Activated CD4-positive, alpha-beta T cell treated with anti-CD3 and anti-CD28 coated beads for 48 hours (primary cell): ENCODE measurements at places on chromosomes 4 and X.

DNA sequence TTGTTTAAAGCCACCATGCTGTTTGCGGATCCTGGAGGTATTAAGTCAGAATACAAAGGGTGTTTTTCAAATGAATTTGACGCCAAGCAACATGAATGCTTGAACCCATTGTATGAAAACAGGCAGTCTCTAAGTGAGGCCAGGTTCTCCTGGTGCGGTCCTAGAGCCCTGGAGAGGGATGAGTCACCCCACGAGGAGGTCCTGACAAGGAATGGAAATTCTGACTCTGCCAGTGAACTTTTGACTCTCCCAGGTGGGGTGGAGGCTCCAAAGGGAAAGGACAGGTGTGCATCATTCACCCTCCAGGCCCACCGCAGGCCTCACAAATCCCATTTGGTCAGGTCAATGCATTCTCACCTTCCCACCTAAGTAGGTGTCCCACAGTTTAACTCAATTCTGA, 1.5 kb downstream of the TRIM2 start:
- DNase-seq: peak; percentile 60

- DNase-seq: no peak
These were observed 2.8 kb downstream of the PSAPL1 start for GRCh38 chr4:7431696-7432530.

DNA sequence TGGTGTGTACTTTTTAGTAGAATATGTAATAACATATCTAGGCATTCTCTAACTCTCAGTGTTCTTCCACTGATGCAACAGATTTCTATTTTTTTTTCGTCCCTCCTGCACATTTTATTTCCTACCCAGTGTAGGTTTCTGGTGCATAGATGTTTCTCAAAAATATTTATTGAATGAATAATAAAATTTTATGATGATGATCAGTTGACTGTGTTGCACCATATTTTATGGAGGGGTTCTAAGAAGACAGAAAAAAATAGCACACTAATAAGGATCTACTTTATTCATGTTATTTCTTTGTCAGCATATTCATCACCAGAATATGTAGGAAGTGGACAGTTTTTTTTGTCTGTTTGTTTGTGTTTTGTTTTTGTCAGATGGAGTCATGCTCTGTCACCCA, 2529.3 kb downstream of the ARAP2 start:
- no peak for DNase-seq

DNA sequence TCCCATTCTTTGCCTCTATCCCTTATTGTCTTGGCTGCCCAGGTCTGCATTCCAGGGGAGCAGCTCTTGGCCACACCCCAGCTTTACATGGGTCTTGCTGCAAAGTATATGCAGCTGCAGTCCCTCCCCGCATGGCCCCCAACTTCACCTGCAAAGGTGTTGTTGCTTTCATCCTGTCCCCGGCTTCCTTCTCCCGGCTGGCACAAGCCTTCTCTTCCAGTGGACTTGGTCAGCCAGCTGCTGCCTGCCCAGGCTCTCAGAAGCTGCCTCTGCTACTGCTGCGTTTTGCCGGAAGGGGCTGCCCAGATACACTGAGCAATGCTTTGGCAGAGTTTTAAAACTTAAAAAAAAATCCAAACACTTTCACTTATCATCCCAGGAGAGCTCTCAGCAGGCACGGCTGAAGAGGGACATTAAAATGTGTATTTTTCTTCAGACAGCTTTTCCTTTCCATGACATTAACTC, 121.2 kb upstream of the PDLIM3 start:
- no peak for DNase-seq

- DNase-seq: no peak
These were observed 821 bp downstream of the CXCL8 start for GRCh38 chr4:73741031-73741749.

DNA sequence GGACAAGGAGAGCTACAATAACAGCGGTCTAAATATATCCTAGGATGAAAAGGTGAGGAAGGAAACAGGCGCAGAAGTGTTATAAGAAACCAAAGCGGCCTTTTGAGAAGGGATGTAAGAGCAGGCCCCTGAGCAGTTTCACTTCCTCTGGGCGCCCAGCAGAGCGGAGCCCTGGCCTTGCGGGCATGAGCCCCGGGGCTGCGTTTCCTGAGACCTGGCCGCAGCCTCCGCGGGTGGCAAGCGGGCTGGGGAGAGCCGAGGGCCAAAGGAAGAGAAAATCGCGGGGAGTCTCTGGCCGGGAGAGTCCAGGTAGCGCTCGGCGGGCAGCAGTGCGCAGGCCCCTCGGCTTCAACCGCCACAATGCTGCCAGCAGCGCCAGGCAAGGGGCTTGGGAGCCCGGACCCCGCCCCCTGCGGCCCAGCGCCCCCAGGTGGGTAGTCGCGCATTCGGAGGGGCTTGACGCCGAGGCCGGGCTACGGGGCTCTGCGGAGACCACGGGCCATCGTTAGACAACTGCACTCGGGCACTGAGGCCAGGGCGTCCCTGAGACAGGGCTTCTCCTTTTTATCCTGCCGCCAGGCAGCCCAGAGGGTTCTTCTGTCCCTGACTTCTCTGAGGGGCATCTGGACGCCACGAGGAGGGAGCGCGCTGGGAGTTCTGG, at the start of gene BANK1:
BANK1 (plus strand) TSS at position 210 of the 661 bp plus-strand sequence; CDS start at position 361, 151 bp downstream.
- peak; percentile 26 for DNase-seq

DNA sequence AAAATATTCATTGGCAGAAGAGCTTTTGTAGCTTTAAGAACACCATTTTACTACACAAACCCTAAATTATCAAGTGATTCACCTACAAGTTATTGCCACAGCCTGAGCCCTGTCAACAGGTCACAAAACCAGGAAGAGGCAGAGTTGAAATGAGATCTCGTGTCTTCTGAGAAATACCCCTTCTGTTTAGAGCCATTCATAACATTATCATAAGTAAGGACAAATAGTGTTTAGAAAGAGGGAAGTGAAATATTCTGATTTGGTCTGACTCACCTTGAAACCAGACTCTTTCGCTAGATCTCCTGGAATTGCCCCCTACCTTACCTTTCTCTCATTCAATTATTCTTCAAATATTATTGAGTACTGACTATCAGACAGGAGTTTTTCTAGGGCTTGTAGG, 5.9 kb downstream of the ETDB start:
- no peak for DNase-seq

GRCh38 chrX:57177070-57177469, 39.9 kb upstream of the SPIN2A start:
- DNase-seq: no peak

DNA sequence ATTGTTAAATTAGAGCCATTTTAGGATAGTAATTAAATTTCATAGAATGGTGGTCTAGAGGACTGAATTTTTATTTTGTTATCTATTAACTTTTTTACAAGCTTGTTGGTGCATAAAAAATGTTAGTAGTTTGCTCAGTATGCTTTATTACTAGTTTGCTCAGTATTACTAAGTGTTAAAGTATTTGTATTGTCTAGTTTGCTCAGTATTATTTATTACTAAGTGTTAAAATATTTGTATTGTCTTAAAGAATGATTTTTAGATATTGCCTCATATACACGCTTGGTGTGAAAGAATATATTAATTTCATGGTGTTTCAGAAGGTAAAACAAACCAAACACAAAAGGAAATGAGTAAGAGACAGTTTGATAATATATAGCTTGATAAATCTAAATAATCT, 268.4 kb upstream of the MAGEB18 start:
- no peak for DNase-seq

- no peak for DNase-seq
These were observed 5.4 kb upstream of the ACE2 start for GRCh38 chrX:15606136-15606535.

DNA sequence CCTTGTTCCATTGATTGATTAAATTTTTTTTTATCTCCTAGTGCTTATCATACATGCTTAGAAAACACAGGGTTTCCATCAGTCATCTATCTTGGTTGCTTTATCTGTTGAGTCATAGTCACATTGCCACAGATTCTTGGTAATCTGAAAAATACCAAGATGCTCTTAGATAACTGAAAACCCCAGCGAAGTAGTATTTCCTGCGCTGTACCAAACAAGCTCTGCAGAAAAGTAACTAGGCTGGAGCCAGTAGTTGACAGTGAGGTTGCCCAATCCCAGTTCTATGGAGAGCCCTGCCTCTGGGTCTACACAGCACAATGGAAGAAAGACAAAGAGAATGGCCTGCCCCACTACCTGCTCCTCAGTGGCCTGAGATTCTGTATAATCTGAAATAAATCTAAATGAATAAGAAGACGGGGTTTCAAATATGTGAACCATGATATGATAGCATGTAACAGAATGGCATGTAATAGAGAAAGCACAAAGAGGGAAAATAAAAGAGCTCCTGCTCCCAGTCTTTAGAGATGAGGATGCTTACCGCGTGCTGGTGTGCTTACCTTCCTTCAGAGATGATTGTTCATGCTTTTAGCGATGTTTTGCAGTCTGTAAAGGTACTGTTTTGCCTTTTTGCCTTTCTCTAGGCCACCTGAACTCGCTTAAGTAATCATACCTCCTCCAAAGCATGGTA, 55.3 kb upstream of the RAPGEF2 start:
- no peak for DNase-seq

DNA sequence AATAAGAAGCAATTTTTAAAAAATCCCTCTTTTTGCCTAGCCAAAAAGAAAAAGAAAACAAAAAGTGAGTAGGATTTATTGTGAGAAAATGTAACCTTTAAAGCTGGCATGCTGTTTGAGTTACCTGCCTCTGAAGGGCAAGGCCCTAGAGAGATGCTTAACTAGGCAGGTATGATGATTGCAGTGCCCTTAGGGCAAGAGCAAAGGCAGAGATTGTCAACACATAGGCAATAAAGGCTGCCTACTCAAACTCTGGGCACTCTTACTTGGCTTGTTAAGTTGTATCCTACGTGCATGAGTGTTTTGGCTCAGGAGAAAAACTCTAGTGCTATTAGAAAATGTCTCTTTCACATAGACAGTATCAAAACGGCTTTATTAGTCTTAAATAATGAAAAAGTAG, 306.0 kb downstream of the RPA4 start:
- DNase-seq: no peak

- DNase-seq: no peak
These were observed 183.7 kb downstream of the SOWAHB start for GRCh38 chr4:76714226-76714625.

GRCh38 chr4:17187003-17187402, 288.6 kb upstream of the LDB2 start:
- DNase-seq: no peak

DNA sequence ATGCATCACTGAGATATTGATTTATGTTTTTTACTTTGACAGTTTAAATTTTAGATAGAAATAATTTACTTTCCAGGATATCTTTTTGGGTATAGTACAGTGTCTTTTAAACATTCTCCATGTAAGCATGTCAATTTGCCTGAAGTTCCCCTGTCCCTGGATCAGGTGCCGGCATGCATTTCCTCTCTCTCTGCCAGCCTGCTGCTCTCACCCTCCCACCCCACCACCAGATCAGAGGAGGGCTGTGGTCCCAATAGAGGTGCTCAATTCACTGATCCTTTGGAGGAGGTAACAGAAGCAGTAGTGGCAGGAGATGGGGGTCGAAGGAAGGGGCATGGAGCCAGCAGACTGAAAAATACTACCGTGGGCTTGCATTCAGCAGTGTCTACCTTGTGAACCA, 28.3 kb upstream of the DSPP start:
- DNase-seq: no peak

DNA sequence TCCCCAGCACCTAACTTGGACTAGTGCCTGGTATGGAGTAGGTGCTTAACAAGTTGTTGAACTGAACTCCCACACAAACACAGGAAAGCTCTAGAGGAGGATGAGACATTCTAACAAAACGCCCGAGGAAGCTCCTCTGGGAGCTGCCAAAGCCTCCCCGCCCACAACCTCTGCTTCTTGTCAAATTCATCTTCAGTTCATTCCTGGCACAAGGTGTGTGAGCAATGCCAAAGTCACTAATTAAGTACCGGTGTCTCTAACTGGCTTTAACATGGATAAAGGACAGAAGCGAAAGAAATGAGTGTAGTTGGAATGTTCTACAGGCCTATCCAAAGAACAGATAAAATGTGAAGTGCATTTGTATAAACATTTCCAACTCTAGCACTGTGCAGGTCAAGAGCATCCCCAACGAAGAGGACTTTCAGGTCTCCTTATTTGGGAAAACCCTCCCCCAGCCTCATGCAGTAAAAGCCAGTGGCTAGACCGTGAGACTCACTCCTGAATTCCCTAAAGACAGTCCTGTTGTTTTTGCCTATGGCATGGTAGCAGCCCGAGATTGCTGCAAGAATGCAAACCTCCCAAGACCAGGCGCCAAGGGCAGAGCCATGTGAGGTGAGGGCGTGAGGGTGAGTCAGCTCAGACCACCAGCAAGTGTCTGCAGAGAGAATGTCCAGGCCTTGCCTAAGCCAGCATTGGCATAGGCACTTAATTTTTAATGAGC, 72.2 kb upstream of the KLF3 start:
- DNase-seq: no peak

GRCh38 chrX:54397113-54397512, 39.3 kb upstream of the WNK3 start:
- no peak for DNase-seq

- DNase-seq: no peak
These were observed 2.7 kb upstream of the ATP10D start for GRCh38 chr4:47482326-47482725.

DNA sequence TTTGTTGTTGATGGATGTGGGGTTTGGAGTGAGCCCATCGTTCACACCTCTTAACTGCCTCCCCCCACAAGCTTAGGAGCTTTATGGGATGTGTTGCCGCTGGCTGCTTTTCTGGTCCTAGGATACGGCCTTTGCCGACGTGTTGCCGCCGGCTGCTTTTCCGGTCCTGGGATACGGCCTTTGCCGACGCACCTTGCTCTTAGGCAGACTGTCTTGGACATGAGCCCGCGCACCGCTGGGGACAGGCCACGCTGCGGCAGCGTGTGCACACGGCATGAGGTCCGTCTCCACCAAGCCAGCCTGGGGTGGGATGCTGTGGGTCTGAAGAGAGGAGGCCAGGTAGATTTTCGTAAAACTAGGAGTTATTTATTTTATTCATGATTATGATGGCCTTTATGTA, 14.2 kb downstream of the RGS12 start:
- no peak for DNase-seq

DNA sequence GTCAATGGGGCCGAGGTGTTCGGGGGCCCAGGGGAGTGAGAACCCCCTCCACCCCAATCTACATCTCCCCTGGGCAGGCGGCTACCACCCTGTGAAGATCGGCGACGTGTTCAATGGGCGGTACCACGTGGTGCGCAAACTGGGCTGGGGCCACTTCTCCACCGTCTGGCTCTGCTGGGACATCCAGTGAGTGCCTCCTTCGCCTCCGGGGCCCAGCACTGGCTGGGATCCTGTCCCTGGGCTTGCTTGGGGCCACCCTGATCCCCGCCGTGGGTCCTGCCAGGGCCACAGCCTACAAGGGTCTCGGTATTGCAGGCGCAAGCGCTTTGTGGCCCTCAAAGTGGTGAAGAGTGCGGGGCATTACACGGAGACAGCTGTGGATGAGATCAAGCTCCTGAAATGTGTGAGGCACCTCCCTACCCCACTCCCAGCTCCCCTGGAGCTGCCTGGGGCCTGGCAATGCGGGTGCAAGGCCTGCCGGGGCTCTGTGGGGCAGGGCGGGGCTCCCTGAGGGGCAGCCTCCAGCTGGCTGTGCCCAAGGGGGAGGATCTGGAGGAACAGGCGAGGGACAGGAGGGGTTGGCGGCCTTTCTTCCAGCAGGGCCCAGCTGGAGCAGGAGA, 697 bp downstream of the SRPK3 start:
- no peak for DNase-seq

- DNase-seq: no peak
These were observed 3.4 kb upstream of the UGDH start for GRCh38 chr4:39530682-39531081.
